ENCODE measurements at places on chromosomes 13 and 19. TPM values are rescaled to one million over a fixed set of nuclear protein-coding genes. Genes with fewer than 3 reads are reported as not detected.

- no peak for DNase-seq
These were observed 13.0 kb downstream of the EMP3 start for GRCh38 chr19:48338253-48338755.

Gene RNF17
- not detected for total RNA-seq

DNA sequence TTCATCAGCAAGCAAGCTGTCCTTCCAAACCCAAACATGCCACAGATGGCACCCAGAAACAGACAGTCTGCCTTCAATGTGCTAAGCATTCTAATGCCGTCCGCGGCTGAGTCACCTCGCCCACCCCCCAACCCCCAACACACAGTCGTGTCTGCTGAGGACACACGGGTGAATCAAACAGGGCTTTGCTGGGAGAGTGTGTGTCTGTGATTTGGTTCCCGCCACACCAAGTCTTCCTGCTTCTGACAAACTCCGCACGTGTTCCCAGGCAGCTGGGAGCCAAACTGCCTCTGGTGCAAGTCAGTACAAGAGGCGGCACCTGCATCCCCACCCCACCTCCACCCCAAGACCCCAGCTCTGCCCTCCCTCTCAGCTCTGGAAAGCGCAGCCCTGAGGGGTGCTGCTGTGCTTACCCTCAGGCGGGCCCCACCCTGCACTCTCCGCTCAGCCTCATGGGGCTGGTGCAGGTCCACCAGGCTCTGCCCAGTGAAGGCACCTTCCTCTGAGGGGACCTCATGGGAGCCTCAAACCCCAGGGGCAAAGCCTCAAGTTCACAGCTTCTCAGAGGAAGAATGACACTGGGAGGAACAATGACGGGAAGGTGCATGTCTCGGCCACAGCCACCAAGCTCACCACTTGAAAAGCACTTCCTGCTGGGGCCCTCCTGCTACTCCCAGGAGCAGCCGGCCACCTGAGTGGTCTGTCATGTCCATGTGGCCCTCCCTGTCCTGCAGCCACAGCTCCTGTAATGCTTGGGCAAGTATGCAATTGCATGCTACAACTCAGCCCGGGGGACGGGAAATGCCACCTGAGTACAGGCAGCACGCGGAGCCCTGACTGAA, 15.0 kb upstream of the SLC35E1 start:
- peak; percentile 44 for DNase-seq

Gene NEK3
- 1.2 TPM for total RNA-seq

DNA sequence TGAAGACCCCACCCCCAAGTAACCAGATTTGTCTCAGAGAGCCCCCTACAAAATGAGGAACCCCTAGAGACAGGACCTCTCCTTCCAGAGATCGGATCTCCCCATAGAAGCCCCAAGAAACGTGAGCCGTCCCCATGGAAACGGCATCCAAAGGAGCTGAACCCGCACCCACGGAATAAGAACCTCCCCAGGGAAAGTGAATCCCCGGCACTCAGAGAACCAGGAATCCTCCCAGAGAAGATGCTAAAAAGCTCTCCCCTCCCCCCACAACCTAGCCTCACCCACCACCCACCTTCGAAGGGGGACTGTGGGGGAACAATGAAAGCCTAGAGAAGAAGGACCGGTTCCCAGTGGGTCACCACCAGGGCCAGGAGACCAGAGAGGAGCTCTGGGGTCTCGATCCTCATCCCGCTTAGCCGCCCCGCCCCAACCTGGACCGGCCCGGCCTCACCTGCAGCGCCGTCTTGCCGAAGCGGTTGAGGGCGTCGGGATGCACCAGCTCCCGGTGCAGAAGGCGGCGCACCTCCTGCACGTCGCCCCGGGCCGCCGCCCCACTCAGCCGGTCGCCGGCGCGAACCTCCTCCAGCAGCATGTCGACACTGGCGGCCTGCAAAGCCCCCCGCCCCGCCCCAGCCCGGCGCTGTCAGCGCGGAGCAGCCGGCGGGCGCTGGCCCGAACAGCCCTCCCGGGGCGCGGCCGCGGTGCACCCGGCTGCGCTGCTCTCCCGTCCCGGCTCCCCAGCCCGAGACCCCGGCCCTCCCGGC, 535 bp downstream of the CDKN2D start:
- DNase-seq = peak; percentile 81

Gene KLK3
- total RNA-seq = not detected

Gene C19orf67
- 0.42 TPM for total RNA-seq

GRCh38 chr19:13876834-13877233, at the start of gene NANOS3:
Gene NANOS3 (plus strand): TSS chr19:13877134. CDS start chr19:13877249, 115 bp downstream.
- no peak for DNase-seq

GRCh38 chr13:43339805-43340550, 316.6 kb downstream of the DNAJC15 start:
- no peak for DNase-seq

Gene DACH1
- not detected for total RNA-seq

DNA sequence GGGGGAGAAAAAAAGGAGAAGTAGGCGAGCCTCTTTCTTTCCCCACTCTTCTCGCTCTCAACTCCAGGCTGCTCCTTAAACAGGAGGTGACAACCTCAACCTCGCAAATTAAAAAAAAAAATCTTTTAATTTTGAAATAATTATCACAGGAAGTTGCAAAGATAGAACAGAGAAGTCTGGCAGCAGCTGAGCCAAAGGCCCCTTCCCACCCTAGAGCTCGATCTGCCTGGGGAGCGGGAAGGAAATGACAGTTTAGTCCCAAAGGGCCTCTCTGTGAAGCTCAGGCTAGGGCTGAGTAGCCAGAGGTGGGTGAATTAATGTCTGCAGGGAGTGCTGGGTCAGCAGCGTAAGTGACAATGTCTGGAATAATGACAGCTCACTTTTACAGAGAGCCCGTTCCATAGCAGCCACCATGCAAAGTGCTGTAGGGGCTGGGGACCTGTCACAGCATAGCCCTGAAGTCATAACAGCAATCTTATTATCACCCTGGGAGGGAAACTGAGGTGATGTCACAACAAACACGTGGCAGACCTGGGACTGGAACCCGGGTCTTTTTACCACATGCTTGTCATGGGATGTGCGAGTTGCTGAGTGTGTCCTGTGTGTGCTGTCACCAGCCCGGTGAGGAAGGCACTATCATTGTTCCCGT, 8.8 kb upstream of the CD22 start:
- DNase-seq = no peak

DNA sequence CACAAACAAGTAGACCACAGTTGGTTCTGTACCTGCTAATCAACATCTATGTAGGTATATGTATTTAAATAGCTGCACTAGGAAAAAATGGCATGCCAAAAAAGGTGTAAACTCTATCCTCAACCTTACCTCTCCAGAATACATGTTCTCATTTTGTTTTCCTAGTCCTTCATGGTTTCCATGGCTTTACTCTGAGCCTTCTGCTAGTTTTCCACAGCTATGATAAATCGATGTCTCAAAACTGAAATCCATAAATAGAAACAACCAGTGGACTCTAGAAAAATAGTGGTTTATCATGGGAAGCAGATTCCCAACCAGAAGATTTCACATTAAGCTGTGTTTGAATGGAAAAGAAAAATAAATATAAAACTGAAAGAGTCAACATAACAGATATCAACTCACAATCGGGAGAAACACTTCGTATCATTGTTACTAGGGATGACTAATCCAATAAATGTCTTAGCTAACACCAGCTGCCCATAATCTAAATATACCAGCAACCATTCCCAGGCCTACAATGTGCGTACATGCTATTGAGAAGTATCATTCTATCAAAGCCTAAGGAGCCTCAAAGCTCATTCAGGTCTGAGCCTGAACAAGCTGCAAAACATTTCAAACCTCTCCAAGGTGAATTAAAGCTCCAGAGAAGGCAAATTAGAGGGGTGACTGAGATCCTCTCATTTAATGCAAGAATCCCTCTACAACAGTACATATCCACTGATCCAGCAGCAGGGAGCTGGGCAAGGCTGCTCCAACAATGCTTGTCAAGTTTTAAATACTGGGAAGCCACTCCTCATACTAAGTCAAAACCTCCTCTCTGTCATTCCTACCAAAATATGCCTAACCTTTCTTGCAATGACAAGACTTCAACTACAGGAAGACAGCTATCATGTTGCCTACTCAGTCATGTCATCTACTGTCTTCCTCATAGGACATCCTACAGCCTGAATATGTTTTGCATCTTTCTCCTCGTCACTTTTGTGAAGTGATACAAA, 90.2 kb downstream of the KCTD12 start:
- no peak for DNase-seq

Gene ZNF284
- 2.7 TPM for total RNA-seq

- DNase-seq = no peak
These were observed 715.8 kb downstream of the UQCRFS1 start for GRCh38 chr19:28497137-28497536.

GRCh38 chr19:11382898-11383705, 1.0 kb downstream of the EPOR start:
- DNase-seq = peak; percentile 39

- no peak for DNase-seq
These were observed 3.7 kb downstream of the ZNF772 start for GRCh38 chr19:57473646-57474045.

Gene GRIN2D
- total RNA-seq = 0.26 TPM

DNA sequence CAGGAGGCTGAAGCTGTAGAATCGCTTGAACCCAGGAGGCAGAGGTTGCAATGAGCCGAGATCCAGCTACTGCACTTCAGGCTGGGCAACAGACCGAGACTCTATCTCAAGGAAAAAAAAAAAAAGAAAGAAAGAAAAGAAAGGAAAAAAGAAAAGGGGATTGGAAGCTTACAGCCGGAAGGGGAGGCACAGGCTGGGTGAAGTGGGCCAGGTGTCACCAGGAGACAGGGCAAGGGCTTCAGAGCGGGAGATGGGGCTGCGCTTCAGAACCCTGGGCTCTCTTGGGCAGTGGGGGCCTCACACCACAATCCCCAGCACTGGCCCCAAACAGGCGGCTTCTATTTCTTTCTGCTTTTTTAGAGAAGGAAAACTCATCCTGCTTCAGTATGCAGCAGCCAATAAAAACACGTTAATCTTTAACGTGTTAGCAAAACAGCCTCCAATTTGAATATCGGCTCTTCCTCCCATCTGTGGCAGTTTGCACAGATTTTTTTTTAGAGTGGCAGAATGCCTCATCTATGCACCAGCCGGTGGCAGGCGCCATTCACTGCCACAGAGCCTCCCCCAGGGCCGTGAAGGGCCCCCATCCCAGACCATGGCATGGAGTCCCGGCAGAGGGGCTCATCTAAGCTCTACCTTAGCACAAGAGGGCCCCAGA, 46.6 kb upstream of the C19orf12 start:
- DNase-seq = no peak

Gene IGSF23
- not detected for total RNA-seq

Gene NFIC
- total RNA-seq = 19.4 TPM

DNA sequence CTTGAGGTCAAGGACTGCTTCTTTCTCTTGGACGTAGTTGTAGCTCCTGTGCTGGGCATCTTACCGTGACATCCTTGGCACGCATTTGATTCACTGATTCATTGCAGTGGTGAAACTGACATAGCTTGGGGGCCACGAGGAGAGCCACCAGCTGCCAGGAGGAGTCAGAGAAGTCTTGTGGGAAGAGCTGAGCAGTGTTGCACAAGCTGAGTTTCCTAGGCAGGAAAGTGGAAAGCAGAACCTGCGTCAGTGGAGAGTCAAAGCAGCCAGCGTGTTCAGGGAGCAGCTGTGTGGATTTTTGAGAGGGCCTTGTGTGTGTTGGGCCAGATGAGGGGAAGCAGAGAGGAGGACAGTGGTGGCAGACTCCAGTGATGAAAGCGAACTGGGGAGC, 5.3 kb upstream of the GPR183 start:
- no peak for DNase-seq

Gene TMEM150B
- total RNA-seq = 0.53 TPM

- no peak for DNase-seq
These were observed 41.2 kb upstream of the ZNF835 start for GRCh38 chr19:56712611-56713276.

DNA sequence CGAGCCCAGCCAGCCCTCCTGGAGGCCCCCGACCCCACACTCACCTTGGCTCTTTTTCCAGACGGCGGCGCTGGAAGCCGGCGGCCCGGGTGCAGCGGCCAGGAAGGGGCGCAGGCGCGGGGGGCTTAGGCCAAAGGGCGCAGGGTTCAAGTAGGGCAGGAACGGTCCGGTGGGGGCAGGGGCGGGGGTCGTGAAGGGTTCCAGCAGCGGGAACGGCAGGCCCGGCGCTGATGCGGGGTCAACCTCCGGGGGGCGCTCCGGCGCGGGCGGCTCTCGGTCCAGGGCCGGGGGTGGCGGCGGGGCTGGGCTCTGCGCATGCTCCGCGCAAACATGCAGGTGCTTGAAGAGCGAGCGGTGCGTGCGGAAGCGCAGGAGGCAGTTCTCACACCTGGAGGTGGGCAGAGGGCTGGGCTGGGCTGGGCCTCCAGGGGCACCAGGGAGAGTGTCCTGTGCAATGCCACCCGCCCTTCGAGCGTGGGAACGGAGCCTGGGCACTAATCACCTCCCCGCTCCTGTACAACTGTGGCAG, 2.3 kb downstream of the ZNF414 start:
- no peak for DNase-seq

DNA sequence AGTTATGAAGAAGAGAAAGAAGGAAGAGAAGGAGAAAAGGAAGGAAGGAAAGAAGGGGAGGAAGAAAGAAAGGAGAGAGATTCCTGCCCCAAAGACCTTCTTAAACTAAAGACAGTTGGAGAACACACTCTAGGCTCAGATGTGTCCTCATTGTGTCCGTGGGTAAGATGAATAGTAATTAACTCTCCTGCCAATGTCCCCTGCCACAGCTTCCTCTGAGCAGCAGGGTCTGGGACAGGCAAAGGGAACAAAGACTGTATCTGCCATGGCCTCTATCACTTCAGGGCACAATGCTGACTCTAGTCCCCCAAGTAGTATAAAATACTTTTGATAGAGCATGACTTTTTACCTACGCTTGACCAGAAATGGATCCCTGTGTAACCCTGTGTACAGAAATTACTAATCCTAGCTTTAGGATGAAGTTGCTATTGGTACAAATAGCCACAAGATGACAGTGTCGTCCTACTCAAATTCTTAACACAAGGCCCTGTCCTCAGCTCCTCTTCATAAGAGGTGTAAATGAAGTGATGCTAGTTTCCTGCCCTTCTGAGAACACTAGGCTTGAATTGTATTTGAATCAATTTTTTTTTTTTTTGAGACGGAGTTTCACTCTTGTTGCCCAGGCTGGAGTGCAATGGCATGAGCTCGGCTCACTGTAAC, 186.2 kb upstream of the GPR12 start:
- no peak for DNase-seq

Gene THOP1
- total RNA-seq = 169 TPM

Gene FOSB
- total RNA-seq = 21.6 TPM

GRCh38 chr19:23762884-23763711, 4.4 kb upstream of the ZNF681 start:
- peak; percentile 87 for DNase-seq

GRCh38 chr13:25046985-25047511, 48.9 kb upstream of the PABPC3 start:
- DNase-seq = no peak
